Tibial nerve (tissue), 4 donors: ENCODE measurements at places on chromosomes 2 and 18. TPM values are rescaled to one million over a fixed set of nuclear protein-coding genes. Genes with fewer than 3 reads are reported as not detected.

DNA sequence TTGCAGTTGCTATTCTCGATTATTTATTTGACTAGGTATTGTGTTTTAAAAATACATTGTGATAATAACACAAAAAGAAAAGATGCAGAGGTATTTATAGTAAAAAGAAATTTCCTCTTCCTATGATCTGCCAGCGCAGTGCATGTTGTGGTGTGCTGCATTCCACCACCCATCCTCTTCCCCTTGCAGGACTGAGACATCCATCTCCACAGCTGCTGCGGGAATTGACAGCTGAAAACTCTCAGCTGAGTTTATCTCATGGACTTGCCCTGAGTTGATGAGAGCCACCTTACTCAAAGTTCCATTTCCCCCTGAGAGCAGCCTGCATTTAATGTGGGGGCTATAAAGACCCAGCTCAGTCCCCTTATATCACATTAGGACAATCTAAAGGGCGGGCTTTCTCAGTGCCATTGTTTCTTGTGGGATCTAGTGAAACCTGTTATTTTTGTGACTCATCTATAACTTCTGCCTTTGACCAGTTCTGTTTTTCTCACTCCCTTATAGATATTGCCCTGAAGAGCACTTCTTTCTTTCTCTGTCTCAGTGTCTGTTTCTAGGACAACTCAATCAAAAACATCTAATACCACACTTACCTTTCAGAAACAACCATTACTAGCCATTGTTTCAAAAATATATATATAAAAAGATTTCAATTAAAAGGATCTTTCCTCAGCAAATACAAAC lies 698.5 kb downstream of the NR4A2 start:
- H3K36me3 ChIP-seq: no peaks in the 10 kb centered on the region
- DNase-seq: no peak
- H3K4me1 ChIP-seq: no peaks in the 10 kb centered on the region
- no peaks in the 10 kb centered on the region for H3K27me3 ChIP-seq

DNA sequence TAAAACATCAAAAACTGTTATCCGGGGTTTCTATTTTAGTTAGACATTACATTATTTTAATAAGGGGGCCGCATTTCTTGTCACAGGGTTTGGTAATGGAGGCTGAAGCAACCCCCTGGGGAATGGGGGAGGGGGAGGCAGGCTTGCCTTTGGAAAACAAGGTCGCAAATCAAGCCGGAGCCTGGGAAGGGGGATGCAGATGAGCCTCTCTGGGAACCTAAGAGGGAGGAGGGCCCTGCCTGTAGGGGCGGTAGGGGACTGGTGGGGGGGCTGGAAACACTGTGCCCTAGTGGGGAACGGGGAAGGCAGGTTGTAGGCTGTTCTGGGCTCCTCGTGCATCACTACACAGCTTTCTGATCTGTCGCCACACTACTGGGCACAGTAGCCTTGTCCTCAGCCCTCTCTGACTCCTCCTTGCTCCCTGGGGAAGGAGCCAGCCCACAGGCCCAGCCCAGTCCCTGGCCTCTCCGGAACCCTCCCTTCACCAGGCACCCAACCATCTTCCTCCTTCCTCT lies 170.2 kb upstream of the SMAD2 start:
- H3K27ac ChIP-seq: no peak overlapping the region
- no peaks in the 10 kb centered on the region for H3K4me1 ChIP-seq
- no peak for DNase-seq
- no peak overlapping the region for H3K4me3 ChIP-seq
- H3K27me3 ChIP-seq: no peaks in the 10 kb centered on the region
- no peaks in the 10 kb centered on the region for H3K36me3 ChIP-seq

DNA sequence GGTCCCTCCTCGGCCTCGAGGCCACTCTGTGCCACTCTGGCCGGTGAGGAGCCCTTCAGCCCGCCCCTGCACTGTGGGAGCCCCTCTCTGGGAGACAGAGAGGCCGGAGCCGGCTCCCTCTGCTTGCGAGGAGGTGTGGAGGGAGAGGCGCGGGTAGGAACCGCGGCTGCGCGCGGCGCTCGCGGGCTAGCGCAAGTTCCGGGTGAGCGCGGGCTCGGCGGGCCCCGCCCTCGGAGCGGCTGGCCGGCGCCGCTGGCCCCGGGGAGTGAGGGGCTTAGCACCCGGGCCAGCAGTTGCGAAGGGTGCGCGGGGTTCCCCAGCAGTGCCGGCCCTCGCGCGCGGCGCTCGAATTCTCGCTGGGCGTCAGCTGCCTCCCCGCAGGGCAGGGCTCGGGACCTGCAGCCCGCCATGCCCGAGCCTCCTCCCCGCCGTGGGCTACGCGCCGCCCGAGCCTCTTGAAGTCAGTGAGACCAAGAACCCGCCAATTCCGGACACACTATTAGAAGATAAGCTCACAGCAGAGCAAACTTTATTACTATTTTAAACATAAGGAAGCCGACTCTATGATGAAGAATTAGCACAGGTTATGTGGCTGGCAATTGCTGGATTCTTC lies 825.8 kb upstream of the FANCL start:
- H3K4me1 ChIP-seq: no peaks in the 10 kb centered on the region
- no peaks in the 10 kb centered on the region for H3K27me3 ChIP-seq
- no peak for DNase-seq

DNA sequence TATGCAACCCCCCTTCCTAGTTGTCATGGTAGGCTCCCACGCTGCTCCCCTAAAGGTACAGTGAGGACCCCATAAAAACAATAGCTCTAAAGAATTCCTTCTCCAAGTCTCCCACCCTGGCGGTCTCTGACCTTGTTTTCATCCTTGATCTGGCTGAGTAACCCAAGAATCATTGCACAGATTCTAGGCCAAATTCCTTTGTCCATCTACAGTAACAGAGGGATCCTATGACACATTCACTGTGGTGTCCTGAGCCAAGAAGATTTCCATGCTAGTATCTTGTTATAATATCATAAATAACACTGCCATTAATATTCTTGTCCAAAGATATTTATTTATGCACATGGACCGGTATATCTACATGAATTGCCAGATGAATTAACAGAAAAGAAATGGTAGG lies 240.2 kb downstream of the CYP26B1 start:
- no peaks in the 10 kb centered on the region for H3K27me3 ChIP-seq
- H3K36me3 ChIP-seq: no peaks in the 10 kb centered on the region
- H3K4me1 ChIP-seq: no peaks in the 10 kb centered on the region
- no peak for DNase-seq
- H3K27ac ChIP-seq: no peak overlapping the region

The KLHL29 gene
- total RNA-seq: 52.0 TPM
